ENCODE measurements at places on chromosomes 5 and 9.

DNA sequence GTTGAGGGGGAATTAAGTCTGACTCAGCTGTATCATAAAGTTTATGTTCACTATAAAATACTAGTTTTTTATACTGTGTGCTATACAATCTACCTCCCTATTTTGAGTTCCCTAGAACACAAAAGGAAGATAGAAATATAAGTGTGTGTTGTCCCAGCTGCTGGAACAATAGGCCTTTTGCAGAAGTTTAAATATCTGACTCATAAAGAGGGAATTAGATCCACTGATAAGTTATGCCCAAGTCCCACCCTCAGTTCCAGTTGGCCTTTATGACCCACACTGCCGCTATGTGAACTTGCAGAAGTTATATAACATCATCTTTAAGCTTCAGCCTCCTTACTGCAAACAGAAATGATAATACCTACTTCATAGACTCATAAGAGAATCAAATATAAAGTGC lies 88.5 kb upstream of the DAB2 start:
- no peak for DNase-seq

- no peak for DNase-seq
Measured at GRCh38 chr5:154115291-154115690, 75.2 kb upstream of the GALNT10 start.

DNA sequence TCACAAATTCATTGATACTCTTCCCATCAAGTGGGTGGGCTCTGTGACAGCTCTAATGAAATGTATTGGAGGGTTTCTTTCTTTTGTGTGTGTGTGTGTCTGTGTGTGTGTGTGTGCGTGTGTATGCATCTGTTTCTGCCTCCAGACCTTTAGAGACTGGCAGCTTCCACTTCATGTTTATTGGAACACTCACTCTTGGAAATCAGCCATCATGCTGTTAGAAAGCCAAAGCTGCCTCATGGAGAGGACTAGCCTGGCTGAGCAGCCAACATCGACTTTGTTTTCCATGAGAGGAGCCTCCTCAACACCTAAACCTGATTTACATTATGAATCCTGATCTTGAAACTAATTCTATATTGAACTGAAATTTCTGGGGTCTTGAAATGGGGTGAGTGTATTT lies 128.5 kb upstream of the FAM174A start:
- no peak for DNase-seq

GRCh38 chr5:2282034-2282690 lies 399.4 kb upstream of the IRX4 start:
- DNase-seq: no peak

- DNase-seq: no peak
Measured at GRCh38 chr5:148697809-148698196, 43.5 kb upstream of the HTR4 start.

- DNase-seq: no peak
Measured at GRCh38 chr5:29524227-29524626, 1669.3 kb upstream of the CDH6 start.

DNA sequence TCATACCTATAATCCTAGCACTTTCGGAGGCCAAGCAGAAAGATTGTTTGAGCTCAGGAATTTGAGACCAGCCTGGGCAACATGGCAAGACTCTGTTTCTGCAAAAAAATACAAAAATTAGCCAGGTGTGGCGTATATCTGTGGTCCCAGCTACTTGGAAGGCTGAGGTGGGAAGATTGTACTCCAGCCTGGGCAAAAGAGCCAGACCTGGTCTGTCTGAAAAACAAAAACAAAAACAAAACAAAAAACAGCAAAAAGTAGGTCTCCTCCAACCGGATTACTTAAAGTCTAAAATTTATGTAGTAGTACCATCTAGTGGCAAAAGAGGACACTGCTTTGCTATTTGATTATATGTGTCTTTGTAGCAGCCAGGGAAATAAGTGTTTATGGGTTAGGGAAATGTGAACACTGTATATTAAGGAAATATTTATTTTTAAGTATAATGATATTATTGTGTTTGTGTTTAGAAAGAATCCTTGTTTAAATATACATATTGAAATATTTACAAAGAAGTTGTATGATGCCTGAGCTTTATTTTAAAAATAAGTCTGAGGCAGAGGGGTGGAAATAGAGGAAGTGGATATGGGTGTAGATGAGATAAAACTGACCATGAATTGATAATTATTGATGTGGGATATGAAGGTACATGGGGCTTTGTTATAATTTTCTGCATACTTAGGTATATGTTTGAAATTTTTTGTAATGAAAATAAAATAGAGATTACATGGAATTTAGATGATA lies 20.0 kb downstream of the APC start:
- peak; percentile 78 for DNase-seq

GRCh38 chr5:52015760-52016159 lies 632.5 kb downstream of the ISL1 start:
- DNase-seq: no peak

DNA sequence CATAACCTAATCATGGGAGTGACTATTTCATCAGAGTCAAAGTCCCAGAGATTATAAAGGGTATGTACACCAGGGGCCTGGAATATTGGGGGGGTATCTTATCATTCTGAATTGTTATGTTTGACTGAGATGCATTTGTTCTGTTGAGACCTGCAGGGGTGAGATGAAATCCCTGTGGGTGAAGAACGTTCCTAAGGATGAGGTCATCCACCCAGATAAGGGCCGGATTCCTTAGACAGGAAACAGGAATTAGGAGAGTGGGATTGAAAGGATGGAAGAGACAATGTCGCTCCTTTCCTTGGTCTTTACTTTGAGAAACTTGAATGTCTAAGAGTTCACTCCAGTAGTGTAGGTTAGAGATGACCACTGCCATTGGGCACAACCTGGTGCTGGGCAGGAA lies 54.7 kb downstream of the GAS1 start:
- no peak for DNase-seq

DNA sequence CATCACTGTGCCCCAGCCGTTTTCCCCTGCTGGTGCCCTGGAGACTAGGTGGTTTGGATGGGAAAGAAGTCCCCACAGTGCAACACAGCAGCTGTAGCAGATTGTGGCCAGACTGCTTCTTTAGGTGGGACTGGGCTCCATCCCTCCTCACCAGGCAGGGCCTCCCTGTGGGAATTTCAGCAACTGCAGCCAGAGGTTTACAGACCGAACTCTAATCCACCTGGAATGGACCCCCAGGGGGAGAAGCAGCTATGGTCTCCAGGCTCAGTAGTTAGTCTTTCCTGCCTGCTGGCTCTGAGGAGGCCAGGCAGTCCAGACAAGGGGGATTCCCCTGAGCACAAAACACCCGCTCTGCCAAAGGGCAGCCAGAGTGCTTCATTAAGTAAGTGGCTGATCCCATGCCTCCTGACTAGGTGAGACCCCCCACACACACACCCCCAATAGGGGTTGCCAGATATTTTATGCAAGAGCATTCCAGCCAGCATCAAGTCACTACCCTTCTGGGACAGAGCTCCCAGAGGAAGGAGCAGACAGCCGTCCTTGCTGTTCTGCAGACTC lies 188.9 kb downstream of the SGCD start:
- no peak for DNase-seq

GRCh38 chr5:96569770-96570169 lies 92.4 kb upstream of the CAST start:
- no peak for DNase-seq

GRCh38 chr9:107054146-107054545 lies 191.2 kb downstream of the ZNF462 start:
- DNase-seq: no peak

GRCh38 chr5:11640158-11640873 lies 263.9 kb downstream of the CTNND2 start:
- no peak for DNase-seq

DNA sequence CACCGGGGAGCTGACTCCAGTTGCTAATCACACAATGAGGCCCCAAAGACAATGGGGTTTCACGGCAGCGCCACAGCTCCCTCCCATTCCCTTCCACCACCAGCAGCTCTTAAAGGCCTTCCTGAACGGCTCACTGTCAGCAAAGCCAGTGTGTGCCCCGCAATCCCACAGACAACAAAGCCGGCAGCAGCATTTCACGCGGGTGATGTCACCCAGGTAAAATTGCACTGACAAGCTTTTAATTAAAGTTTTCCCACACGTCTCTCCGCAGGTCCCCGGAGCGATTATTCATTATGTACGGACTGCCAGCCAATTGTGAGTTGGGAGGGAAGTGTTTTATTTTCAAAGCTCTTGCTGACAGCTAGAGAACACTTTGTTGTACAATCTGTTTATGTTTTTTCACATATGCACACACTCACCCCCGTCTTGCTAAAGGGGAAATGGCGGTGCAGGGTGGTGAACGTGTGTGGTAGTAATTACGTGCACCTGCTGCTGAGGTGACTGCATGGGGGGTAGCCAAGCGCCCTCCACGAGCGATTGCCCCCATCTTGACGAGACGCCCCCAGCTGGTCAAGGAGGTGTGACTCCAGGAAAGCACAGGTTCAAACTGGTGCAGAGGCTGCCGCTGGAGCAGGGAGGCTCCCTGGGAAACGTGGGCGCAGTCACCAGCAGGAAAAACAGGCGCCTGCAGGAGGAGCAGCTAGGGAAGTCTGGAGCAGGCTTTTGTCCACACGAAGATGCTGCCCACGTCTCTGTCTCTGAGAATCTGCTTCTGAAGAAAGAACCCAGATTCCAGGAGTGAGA lies 65.0 kb downstream of the IRX2 start:
- DNase-seq: no peak

GRCh38 chr5:142364251-142365145 lies 39.7 kb upstream of the SPRY4 start:
- DNase-seq: peak; percentile 55

DNA sequence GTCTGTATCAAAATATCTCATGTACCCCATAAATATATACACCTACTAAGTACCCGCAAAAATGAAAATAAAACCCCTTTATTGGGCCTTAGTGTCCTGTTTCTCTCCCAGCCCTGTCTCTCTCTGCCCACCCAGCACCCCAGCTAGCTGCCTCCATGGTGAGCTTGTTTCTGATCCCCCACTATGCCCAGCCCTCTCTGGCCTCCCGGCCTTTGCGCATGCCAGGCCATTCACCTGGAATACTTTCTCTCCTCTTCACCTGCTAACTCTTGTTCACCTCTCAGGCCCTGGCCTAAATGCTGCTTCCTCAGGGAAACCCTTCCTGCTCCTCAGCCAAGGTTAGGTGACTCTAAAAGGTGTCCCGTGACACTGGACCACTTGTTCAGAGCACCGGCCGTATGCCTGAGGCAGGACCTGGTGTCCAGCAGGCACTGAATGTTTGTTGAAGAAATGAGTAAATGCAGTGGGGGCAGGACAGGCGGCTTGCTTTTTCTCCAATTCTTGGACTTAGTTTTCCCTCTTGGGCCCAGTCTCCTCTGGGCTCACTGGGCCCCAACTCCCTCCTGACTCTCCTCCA lies 58.5 kb downstream of the PSD2 start:
- no peak for DNase-seq

DNA sequence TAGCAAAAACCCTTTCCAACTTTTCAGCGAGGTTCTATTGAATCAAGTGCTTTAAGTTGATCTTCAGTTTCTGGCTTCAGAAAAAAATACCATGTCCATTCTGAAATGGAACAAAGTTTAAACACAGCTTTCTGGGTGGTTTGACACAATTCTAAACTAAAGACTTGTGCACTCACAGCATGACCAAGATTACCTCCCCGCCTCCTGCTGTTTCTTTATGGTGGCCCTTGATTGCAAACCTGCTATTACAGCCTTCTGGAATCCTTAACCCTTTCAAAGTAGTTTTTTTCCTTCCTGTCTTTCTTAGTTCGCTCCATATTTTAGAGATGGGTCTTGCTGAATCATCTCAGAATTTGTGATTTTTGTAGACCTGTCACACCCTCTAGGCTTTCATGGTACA lies 135.9 kb upstream of the FBN2 start:
- DNase-seq: no peak

DNA sequence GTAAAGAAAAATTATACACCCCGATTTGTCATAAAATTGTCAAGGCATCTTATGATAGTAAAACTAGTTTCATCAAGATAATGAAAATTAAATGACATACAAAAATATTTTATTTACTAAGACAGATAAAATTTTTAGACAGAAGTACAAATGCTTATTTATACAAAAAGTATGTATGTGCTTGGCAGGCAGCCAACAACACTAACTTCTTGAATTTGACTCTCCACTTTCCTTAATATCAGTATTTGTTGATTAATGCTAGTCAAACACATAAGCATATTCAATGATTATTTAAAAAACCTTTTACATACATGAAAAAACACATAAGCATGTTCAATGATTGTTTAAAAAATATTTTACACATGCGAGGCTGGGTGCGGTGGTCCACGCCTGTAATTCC lies 1079.9 kb upstream of the CDH6 start:
- no peak for DNase-seq

- DNase-seq: peak; percentile 38
Measured at GRCh38 chr9:113011911-113012381, at the start of gene ZNF883. TSS of gene ZNF883 (minus strand) at chr9:113012192.

DNA sequence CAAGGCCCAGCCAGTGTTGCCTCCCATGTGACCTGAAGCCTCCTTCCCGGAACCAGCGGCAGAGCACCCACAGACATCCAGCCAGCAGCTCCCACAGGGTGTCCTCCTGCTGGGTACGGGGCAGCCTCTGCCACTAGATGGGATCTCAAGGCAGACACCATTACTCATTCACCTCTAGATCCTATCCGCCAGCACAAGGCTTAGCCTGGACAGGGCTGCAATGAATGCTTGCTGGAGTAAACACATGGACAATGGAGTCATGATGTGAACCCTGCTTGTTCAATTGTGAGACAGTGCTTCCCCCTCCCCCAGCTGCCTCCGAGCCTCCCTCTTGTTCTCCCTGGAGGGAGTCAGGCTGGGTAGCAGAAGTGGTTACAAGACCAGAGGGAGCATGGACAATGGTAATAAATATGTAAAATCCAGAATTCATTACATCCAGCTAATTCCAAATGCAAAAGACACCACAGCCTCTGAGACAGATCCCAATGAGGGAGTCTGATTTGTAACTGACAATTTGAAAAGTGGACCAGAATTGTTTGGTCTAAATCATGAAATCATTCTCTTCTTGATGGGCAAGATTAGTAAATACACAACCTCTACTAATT lies 132.0 kb downstream of the CRB2 start:
- no peak for DNase-seq

- DNase-seq: no peak
Measured at GRCh38 chr5:65102371-65102975, 333.7 kb downstream of the CWC27 start.

GRCh38 chr5:154986151-154986550 lies 27.4 kb upstream of the KIF4B start:
- DNase-seq: no peak

DNA sequence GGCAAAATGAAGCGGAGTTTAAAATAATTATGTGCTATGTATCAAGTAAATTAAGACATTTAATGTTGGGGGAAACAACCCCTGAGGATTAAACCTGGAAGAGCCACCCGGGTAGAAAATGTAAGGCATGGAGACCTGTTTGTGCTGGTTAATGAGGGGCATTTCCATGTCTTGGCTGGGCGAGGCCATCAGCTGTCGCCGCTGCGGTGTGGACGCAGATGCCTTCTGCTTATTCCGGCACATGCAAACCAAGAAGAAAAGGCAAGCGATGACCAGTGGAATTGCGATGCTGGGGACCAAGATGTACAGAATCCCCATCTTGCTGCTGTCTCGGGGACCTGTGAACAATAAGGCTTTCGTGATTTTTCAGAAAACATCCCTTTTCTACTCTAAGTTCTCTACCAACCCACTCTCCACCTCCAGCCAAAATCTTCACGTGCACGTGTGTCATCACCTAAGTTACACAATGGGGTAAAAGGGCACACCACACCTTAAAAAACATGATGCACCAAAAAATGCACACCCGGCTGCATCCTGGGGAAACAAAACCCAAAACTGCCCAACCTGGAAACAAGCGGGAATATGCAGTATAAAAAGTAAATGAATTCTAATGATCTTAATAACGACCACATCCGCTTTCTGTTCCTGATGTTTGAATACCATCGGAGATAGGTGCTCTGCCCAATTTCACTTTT lies 223.5 kb downstream of the ROR2 start:
- no peak for DNase-seq

- DNase-seq: no peak
Measured at GRCh38 chr5:110258460-110259216, 467.8 kb downstream of the TMEM232 start.

Measured in SK-MEL-5 (cell line).